Peyer's patch (tissue), 4 donors: ENCODE measurements at places on chromosomes 7 and 10. TPM values are rescaled to one million over a fixed set of nuclear protein-coding genes. Genes with fewer than 3 reads are reported as not detected.

Gene SYNPO2L
- total RNA-seq, result not detected

Gene VKORC1L1
- 10.0 TPM for total RNA-seq

GRCh38 chr10:45308707-45309106, 6.7 kb downstream of the OR13A1 start:
- DNase-seq, result no peak
- no peaks in the 10 kb centered on the region for H3K4me1 ChIP-seq
- no peaks in the 10 kb centered on the region for H3K27me3 ChIP-seq
- H3K27ac ChIP-seq, result no peak overlapping the region
- H3K36me3 ChIP-seq, result no peaks in the 10 kb centered on the region
- no peak overlapping the region for H3K4me3 ChIP-seq

DNA sequence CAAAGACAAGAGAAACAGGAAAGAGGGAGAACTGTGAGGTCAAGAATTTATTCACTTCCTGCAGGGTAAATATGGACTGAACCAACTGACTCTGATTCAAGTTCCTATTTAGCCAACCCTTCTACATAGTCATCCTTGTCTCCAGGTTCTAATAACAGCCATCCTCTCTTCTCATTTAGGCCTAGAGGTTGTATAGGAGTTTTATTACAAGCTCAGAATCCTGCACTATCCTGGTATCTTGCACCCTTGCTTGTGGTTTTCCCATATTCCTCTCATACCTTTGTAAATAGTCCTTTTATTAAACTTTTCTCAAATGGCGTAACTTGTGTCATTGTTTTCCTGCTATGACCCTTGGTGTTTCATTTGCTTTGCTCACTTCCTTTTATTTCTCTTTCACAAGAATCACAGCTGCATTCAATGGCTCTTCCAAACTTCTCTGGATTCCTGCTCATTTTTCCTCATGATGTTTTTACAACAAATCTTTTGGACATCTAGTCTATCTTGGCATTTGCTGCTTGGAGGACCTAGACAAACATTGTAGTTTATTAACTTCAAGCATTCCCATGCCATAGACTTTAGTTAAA, 12.4 kb upstream of the OR2A5 start:
- H3K27ac ChIP-seq, result no peak overlapping the region
- H3K27me3 ChIP-seq, result no peaks in the 10 kb centered on the region
- no peaks in the 10 kb centered on the region for H3K36me3 ChIP-seq

DNA sequence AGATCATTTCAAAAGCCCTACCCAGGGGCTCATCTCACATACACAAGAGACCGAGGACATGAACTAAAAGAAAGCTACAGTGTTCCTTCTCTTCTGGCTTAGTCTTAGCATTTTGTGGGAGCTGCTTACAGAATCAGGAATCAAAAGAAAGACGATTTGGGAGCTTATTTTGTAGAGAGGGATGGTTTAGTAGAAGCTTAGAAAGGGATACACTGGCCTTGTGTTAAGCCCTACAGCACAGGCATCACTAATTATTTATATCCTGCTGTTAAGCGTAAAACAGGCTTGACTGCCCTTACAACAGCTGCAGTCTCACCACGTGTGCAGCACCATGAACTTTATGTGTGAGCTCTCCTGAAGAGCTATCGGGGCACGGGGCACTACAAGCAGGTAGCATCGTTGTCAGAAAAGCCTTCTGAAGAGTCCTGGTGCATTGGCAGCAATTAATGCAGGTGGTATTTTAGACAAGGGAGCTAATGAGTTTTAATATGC, 798.3 kb downstream of the NXPH1 start:
- no peak overlapping the region for H3K4me3 ChIP-seq
- no peaks in the 10 kb centered on the region for H3K4me1 ChIP-seq
- H3K36me3 ChIP-seq, result no peaks in the 10 kb centered on the region
- no peaks in the 10 kb centered on the region for H3K27me3 ChIP-seq
- DNase-seq, result no peak
